ENCODE measurements at places on chromosomes 11 and 22.

DNA sequence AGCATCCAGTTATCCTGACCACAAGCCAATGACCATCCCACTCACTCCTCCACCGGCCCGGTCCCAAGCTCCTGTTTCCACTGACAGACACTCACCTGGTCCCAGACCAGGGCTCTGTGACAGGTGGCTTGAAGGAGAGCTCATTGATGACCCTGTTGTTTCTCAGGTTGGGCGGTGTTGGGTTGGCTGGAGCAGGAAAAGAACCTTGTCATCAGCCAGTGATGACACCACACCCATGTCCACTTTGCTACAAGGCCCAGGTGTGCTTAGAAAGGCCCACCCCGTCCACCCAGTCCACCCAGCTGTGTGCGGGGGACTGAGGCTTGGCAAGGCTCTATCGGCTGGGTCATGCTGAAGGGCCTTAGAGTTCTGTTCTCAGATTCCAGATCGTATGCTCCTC, 42.9 kb downstream of the GAB4 start:
- no peak for DNase-seq

DNA sequence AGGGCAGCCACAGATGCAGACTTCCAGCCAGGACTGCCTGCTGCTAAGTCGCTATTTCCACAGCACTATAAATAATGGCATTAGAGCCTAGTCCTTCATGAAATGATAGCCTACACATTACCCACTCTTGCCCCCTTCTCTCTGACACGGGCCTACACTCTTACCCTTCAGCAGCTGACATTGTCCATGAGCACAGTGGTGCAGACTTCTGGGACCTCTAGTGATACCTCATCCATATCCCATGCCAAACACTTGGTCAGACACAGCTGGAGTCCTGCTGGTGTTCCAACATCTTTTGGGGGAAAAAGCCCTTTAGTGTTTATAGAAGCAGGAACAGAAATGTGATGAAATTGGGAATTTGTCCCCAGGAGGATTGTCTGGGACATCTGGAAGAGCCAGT, 43.4 kb upstream of the RAB1B start:
- DNase-seq: no peak

DNA sequence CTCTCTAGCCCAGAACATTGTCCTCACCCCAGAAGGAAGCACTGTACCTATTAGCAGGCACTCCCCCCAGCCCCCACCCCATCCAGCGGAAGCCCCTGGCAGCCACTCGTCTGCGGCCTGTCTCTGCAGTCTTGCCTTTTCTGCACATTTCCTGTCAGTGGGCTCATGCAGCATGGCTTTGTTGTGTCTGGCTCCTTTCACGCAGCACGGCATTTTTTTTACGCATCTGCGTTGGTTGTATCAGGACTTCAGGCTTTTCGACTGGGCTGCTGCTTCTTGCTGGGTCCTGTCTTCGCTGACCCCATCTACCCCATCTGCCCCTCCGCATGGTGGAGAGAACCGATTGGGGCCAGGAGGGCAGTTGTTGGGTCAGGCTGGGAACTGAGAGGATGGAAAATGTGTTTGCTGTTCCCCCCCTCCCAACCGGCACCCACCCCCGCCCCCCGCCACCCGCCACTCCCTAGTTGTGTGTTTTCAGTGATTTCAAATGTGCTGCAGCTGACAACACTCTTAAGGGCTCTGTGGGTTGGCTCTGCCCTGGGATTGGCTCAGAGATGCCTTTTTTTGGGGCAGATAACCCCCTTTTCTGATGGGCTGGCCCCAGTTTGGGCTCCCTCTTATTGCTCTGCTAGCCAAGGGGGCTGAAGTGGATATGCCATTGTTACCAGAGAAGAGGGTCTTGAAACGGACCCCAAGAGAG, 110.0 kb downstream of the KIAA1671 start:
- DNase-seq: no peak

GRCh38 chr11:67022961-67023956, at the start of gene SYT12:
Gene SYT12, plus strand, starts transcription at chr11:67023134. Its CDS starts 7,011 bp downstream, at chr11:67030145.
- no peak for DNase-seq

DNA sequence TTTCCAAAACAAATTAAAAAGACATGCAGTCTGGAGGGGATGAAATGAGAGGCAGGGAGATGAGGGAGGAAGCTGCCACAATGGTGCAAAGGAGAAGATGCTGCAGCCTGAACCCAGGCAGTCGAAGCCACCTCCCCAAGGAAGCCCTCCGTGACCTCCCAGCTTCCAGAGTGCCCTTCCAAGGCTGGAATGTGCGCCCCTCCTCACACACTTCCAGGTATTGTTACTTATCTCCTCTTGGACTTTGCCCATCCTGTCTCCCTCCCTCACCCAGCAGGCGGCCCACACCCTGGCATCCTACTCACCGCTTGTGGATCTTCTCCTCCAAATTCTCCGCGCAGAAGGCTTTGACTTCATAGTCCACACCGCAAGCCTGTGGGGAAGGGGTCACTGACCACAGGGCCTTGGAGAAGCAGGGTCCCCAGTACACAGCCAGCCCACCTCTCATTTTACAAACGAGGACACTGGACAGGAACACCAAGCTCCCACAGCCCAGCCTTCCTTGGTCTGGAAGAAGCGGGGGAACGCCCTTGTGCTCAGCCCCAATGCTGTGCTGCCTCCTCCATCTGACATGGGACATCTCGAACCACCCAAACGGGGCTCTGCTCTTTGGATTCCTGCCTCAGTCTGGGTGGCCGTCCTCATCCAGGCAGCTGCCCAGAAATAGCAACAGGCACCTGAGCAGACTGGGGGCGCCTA, 40.3 kb downstream of the TPBGL start:
- no peak for DNase-seq
